H1 (cell line): ENCODE measurements at places on chromosomes 5 and 9.

GRCh38 chr5:125835293-125836172, 587.7 kb upstream of the GRAMD2B start:
- peak; percentile 47 for DNase-seq

- DNase-seq, result no peak
These were observed 114.3 kb upstream of the STARD4 start for GRCh38 chr5:111626473-111627148.

DNA sequence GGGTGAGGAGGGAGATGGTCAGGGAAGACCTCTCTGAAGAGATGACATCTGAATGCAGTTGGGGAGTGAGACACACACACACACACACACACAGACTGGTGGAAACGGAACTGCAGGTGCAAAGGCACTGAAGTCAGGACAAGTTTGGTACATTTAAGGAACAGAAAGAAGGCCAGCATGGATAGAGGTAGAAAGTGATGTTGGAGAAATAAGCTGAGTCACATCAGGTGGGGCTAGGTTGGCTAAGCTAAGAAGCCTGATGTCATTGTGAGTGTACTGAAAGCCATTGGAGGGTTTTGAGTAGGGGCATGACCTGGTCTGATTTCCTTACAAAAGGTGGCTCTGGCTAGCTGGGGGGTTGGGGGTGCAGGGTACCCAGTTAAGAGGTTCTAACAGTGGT, 3.1 kb downstream of the BSPRY start:
- no peak for DNase-seq

DNA sequence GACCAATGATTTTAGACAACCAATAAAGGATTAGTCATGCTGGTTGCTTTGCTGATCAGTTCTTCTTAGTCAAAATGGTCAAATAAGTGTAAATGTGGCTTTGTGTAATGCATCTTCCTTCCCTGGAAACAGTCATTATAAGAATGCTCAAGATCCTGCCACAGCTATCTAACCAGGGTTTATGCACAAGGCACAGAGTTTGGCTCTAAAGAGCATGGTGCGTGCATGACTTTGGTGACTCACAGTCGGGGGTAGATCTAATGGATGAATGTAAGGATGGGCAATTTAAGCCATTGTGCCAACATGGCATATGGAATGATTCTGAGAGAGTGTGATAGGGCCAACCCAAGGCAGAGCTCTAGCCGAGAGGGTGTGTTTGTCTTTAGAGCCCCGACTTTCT, 6.5 kb downstream of the LIX1 start:
- no peak for DNase-seq

GRCh38 chr9:2396622-2397285, 224.8 kb upstream of the VLDLR start:
- DNase-seq, result no peak

GRCh38 chr9:129558551-129559505, 62.1 kb downstream of the C9orf50 start:
- DNase-seq, result no peak

GRCh38 chr9:6040077-6040476, 24.7 kb upstream of the RANBP6 start:
- DNase-seq, result no peak

DNA sequence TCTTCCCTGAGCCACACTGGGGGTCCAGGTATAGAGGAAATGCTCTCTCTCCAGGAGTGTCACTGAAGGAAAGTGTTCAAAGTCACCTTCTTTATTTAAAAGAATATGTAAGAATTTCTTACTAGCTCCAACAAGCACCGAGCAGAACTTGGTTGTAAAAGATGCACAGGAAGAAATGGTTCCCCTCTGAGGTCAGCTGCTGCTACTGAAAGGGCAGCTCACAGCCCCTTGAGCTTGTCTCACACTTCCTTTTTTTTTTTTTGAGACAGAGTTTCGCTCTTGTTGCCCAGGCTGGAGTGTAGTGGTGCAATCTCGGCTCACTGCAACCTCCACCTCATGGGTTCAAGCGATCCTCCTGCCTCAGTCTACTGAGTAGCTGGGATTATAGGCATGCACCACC, 77.2 kb downstream of the PRRT1B start:
- no peak for DNase-seq

- no peak for DNase-seq
These were observed 30.3 kb upstream of the UHRF2 start for GRCh38 chr9:6382681-6383080.

DNA sequence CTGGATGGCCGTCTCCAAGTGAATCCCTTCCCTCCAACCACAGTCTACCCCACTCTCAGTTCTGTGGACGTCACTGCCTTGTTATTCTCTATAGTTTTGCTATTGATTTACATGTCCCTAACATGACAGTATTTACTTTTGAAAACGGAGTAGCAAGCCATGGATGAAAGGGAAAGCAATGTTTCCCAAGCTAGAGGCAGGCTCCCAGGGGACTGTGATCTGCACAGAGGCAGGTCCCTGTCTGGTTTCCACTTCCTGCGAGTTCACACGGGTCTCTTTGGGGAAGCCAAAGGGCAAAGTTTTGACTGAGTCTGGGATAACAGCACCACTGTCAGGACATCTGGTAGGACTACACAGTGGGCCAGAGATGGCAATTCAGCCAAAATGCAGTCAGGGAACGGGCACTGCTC, 12.7 kb downstream of the C9orf153 start:
- DNase-seq, result no peak

DNA sequence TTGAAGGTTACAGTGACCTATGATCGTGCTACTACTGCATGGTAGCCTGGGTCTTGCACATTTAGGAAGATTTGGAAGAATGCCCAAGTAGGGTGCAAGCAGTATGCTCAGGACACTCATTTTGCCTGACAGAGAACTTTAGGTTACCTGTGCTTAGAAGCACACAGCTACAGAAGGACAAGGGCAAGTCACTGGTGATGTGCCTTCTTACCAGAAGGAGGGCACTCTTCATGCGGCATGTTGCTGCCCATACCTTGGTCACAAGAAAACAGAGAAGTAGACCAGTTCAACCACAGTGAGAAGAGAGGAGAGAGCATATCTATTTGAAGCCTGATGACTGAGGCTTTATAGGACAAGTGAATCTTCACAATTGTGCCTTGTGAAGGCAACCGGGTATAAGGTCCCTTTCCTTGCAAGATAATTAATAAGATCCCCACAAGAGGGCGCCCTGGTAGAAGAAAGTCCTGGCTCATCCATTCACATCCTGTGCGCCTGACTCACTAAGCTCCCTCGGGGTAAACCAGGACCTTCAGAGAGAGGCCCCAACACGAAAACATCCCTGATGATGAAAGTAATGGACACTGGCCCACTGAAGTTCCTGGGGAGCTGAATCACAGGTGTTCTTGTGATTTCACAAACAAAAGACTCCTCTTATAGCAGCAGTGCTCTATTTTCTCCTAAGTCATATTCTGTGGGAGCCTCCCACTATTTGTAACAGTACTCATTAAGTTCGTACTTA, 38.1 kb upstream of the STARD4 start:
- DNase-seq, result peak; percentile 83

DNA sequence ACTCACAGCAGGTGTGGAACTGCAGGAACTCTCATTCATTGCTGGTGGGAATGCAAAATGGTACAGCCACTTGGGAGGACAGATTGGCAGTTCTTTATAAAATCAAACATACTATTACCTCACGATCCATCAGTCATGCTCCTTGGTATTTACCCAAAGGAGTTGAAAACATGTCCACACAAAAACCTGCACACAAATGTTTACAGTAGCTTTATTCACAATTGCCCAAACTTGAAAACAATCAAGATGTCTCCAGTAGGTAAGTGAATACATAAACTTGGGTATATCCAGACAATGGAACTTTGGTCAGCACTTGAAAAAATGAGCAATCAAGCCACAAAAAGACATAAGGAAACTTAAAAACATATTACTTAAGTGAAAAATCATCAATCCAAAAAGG, 215.5 kb downstream of the IRX1 start:
- no peak for DNase-seq

DNA sequence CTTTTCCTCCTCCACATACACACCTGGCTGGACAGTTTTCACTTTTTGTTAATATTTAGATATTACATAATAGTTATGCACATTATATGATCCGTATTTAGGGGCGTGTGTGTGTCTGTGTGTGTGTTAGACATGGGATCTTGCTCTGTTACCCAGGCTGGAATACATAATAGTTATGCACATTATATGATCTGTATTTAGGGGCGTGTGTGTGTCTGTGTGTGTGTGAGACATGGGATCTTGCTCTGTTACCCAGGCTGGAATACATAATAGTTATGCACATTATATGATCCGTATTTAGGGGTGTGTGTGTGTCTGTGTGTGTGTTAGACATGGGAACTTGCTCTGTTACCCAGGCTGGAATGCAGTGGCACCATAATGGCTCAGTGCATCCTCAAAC, 199.0 kb upstream of the OTULINL start:
- DNase-seq, result no peak

DNA sequence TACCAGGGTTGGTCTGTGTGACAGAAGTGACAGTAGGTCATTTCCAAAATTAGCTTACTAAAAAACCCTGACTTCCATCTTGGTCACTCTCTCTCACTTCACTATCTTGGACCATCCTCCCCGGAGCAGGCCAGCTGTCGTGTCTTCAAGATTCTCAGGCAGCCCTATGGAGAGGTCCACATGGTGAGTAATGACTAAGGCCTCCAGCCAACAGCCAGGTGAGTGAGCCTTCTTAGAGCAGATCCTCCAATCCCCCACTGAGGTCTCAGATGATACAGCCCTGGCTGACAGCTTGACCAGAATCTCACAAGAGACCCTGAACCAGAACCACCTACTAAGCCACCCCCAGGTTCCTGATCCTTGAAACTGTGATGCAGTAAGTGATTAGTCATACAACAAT, 92.0 kb downstream of the DCP2 start:
- DNase-seq, result no peak

DNA sequence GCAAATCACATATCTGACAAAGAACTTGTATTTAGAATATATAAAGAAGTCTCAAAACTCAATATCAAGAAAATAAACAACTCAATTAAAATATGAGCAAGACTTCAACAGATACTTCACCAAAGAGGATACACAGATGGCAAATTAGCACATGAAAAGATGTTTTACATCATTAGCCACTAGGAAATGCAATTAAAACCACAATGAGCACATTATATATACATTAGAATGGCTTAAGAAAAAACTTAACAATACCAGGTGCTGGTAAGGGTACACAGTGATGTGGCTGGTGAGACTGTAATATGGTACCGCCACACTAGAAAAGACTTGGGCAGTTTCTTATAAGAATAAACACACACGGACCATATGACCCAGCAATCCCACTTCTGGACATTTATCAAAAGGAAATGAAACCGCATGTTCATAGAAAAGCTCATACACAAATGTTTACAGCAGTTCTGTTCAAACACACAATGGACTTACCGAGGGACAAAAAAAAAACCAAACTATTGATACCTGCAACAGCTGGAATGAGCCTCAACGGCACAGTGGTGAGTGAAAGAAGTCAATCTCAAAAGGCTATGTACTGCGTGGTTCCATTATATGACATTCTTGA, 27.6 kb downstream of the SEMA4D start:
- DNase-seq, result no peak

GRCh38 chr5:6899221-6899620, 186.0 kb downstream of the TENT4A start:
- no peak for DNase-seq

- DNase-seq, result no peak
These were observed 28.8 kb downstream of the FAM163B start for GRCh38 chr9:133580419-133580738.

DNA sequence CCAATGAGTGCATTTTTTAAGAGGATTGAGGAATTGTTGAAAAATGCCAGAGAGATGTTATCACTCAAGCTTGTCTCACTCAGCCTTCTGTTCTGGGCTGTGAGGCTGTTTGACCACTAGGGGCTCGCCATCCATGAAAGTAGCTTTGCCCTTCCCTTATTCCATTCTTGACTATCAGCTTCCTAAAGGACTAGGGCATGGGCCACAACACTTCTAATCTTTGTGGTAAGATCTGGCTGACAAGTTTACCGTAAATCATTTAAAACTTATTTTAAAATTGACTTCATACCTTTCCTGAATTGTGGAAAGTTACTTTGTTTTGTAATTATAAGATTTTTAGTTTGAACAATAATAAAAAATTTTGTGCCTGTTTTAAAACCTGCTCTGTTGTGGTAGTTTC, 49.5 kb downstream of the TJP2 start:
- no peak for DNase-seq

DNA sequence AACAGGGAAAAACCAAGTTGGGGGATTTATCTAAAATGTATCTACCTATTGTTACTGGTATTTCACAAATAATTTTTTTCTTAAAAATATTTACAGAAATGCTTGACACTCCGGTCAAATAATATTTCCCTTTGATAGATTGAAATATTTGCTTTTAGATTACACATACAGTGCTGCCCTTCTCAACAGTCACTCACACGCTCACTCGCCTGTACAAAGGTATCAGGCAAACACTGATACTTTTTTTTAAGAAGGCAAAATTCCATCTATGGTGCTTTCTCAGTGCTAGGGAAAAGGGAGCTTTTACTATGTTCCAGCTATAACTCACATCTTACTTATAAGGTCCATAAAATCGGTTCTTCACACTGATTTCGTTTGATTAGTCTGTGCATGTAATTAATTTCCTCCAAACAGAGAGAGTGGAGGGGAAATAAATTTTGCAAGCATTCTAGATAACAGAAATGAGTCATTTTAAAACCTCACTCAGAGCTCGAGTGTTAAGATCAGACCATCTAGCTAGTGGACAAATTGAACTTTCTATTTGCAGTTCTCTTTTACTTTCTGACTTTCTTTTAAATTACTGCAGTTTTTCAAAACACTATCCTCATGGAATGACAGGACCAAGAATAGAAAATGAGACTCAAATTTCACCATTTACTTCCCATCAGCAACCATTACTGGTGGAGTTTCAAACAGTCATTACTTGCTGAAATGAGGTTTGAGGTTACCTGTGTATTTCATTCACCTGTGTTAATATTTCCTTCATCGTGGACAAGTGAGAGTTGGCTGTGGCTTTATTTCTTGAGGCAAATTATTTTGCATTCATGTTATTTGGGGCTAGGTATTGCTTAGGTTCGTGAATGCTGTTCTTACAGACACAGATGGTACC, 273.2 kb downstream of the RAB3C start:
- DNase-seq, result no peak

- DNase-seq, result no peak
These were observed 130.5 kb upstream of the CPEB4 start for GRCh38 chr5:173757403-173758209.

- no peak for DNase-seq
These were observed 244.7 kb upstream of the GRAMD2B start for GRCh38 chr5:126178521-126178920.

GRCh38 chr5:141605523-141606277, 13.1 kb downstream of the DIAPH1 start:
- DNase-seq, result no peak

DNA sequence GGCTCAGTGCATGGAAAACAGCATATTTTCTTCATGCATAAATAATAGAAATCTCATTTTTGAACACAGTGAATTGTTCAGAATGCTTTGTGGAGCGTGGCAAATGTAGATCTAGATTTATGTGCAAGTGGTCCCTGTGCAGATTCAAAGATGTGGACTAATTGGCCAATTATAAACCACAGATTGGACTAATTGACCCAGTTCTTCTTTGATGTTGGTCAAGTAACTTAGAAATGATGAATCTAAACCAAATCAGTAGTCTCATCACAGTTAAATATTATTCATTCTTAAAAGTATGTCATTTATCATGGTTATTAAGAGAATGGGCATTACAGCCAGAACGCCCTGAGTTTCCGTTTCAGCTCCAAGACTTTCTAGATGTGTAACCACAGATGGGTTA, 11.7 kb upstream of the PDE4D start:
- DNase-seq, result no peak

GRCh38 chr5:40780199-40780598, 18.0 kb downstream of the PRKAA1 start:
- no peak for DNase-seq
